ENCODE measurements at places on chromosomes 4 and X. TPM values are rescaled to one million over a fixed set of nuclear protein-coding genes. Genes with fewer than 3 reads are reported as not detected.

RBM46 gene
- total RNA-seq: 0.09 TPM

DNA sequence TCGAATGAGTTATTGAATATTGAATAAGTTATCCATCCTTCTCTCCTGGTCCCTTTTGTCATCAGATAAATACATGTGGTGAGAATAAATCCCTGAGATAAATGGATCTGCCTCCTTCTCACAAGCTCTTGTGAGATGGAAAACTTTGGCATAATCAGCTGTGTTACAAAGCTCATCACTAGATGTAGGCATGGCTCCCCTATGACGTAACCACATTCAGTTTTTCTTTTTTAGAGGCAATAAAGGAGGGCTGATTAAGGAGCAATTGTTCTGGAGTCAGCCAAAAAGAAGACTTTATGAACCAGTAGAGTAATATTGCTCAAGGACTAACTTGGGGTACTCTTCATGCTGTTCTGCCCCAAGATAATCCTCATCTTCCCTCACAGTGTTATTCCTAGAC lies 90.5 kb upstream of the GATB start:
- no peaks in the 10 kb centered on the region for H3K36me3 ChIP-seq
- no peak overlapping the region for H3K27ac ChIP-seq
- H3K4me1 ChIP-seq: no peaks in the 10 kb centered on the region
- H3K4me3 ChIP-seq: no peak overlapping the region

TLR1 gene
- 17.4 TPM for total RNA-seq

VCX2 gene
- not detected for total RNA-seq

DNA sequence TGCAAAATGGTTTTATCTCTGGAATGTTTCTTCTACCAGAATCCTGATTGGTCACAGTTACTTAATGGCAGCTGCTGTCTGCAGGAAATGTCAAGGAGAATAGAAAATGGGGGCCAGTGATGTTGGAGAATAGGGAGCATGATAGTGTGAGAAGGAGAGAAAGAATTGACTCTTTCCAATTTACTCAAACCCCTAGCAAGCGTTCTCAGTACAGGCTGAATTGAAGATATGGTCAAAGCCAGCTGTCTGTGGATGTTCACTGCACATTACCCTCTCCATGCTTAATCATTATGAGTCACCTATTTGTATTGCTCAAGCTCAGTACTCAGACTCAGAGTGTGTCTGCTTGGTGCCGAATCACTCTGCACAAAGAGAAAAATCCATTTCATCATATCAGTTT lies 57.8 kb upstream of the FAM47B start:
- no peak overlapping the region for H3K4me3 ChIP-seq
- H3K4me1 ChIP-seq: no peaks in the 10 kb centered on the region
- H3K36me3 ChIP-seq: no peaks in the 10 kb centered on the region
- H3K27me3 ChIP-seq: no peaks in the 10 kb centered on the region
- no peak for DNase-seq

DNA sequence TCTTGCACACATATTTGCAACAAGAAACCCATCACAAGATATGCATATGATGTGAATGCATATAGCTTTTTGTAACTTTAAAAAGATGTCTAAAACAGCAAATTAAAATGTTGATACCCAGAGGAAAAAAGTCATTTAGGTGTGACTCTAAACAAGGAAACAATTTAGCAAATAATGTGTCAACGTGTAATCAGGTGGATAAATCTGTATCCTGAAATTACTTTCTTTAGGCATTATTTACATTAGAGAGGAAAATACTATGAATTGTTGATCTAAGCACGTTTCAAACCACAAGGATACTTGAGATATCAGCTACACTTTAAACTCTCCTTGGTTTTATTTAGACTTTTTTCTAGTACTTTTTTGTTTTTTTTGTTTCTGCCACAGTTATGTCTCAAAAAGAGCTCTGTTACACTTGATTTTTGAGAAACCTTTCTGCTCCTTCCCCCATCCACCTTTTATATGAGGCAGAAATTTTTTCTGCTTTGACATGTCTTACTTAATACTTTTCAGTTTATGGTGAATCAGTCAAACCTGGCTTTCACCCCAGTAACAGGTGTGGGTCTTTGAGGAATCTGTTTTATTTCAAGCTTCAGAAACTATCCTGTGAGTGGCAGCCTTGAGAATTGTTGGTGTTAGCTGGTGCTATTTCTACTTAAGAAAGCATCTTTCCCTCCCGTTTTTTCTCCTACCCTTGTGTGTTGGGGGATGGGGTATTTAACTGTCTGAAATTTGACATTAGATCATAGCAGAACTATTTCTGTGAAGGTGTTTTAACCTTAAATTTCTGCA lies 1.9 kb downstream of the NPNT start:
- H3K4me3 ChIP-seq: no peak overlapping the region
- H3K36me3 ChIP-seq: no peaks in the 10 kb centered on the region
- no peak for DNase-seq
- peaks cover 74% of the 10 kb centered on the region for H3K27me3 ChIP-seq
- no peak overlapping the region for H3K27ac ChIP-seq

FRG2 gene
- 0.05 TPM for total RNA-seq

RAI2 gene
- total RNA-seq: 1.8 TPM

DNA sequence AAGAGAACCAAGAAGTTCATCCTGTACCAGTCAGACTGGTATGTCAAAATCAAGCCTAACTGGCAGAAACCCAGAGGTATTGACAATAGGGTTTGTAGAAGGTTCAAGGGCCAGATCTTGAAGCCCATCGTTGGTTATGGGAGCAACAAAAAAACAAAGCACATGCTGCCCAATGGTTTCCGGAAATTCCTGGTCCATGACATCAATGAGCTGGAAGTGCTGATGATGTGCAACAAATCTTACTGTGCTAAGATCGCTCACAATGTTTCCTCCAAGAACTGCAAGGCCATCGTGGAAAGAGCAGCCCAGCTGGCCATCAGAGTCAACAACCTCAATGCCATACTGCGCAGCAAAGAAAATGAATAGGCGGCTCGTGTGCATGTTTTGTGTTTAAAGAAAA lies 172.7 kb upstream of the MED14 start:
- DNase-seq: no peak
- H3K27me3 ChIP-seq: no peaks in the 10 kb centered on the region
- H3K4me3 ChIP-seq: no peak overlapping the region
- no peak overlapping the region for H3K27ac ChIP-seq

SCML1 gene
- 10.2 TPM for total RNA-seq

DNA sequence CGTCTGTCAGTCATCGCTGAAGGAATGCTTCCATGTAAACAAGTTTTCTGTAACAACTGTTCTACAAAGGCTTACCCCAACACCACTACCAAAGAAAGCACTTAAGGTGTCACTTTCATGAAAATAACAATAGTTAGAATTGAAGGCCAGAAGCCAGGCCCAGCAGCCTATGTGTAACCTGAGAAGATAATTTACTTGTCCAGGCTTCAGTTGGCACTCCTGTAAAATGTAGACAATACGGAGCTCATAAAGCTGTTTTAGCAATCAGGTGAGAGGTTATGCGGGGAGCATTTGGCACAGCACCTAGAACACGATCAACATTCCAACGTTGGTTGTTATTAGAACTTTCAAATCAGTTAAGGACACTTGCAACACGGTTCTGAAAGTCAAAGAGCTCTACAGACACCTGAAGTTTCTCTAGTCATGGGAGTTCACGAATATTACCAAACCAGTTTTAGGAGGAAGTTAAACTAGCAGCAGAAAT lies 15.7 kb downstream of the ADGRA3 start:
- no peak overlapping the region for H3K4me3 ChIP-seq
- no peaks in the 10 kb centered on the region for H3K36me3 ChIP-seq
- no peak for DNase-seq
- H3K4me1 ChIP-seq: no peaks in the 10 kb centered on the region
- H3K27ac ChIP-seq: no peak overlapping the region
- no peaks in the 10 kb centered on the region for H3K27me3 ChIP-seq

DLG3 gene
- 5.1 TPM for total RNA-seq

DNA sequence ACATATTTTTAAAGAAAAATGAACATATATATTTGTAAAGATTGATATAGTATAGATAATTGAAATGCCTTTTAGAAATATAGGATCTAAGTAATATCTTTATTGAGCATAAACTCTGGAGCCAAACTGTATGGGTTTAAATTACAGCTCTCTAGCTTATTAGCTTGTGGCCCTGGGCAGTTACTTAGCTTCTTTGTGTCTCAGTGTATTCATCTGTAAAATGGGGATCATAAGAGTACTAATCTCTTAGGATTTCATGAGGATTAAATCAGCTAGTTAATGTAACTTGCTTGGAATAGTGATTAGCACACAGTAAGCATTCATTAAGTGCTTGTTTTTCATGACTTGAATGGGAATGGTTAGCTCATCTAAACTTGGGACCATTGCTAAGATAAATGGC lies 32.8 kb downstream of the TRAPPC11 start:
- H3K36me3 ChIP-seq: peaks cover 32% of the 10 kb centered on the region
- H3K27me3 ChIP-seq: no peaks in the 10 kb centered on the region
- no peak overlapping the region for H3K27ac ChIP-seq
- DNase-seq: no peak
- no peak overlapping the region for H3K4me3 ChIP-seq
- H3K4me1 ChIP-seq: no peaks in the 10 kb centered on the region

GRCh38 chr4:183223053-183223452 lies 97.0 kb downstream of the CLDN22 start:
- no peak overlapping the region for H3K27ac ChIP-seq
- no peaks in the 10 kb centered on the region for H3K36me3 ChIP-seq
- DNase-seq: no peak
- no peaks in the 10 kb centered on the region for H3K4me1 ChIP-seq
- H3K27me3 ChIP-seq: no peaks in the 10 kb centered on the region

DNA sequence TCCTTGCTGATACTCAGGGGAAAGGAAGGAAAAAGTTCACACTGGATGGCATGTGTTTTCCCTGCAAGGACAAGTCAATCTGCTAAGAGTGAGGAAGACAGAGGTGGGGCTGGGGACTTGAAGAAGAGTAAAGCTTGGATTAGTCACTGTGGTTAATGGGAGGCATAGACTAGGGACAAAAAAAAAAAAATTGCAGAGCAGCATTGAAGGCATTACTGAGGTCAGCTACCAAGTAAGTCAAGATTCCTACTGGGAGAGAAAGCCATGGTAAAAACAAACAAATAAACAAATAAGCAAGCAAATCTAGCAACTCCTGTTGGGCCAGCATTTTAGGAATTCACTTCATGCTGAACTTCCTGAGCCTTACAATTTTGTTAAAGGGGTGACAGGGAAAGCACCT lies 58.2 kb upstream of the GPC4 start:
- H3K27me3 ChIP-seq: no peaks in the 10 kb centered on the region
- H3K4me1 ChIP-seq: no peaks in the 10 kb centered on the region
- H3K36me3 ChIP-seq: no peaks in the 10 kb centered on the region

MAGEA1 gene
- not detected for total RNA-seq

CAMK2D gene
- total RNA-seq: 27.9 TPM

- no peak overlapping the region for H3K4me3 ChIP-seq
- no peaks in the 10 kb centered on the region for H3K4me1 ChIP-seq
- H3K27ac ChIP-seq: no peak overlapping the region
- no peak for DNase-seq
These were observed 53.9 kb downstream of the HMX1 start for GRCh38 chr4:8817813-8818062.

GABRG1 gene
- 0.05 TPM for total RNA-seq

DNA sequence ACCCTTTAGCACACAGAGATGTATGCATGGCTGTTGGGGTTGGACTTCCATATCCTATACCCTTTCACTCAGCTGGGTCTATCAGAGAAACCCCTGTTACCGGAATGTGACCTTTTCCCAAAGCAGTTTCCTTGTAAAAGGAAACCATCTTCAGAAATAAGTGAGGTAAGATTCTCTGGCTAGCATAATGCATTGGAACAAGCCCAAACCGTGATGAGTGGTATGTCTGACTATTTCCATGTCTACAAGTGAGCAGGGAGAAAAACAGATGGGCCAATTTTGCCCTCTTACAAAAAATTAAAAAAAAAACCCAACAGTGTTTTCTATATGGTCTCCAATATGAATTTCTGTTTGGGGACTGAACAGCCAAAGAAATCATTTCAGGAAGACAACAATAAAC lies 283.9 kb downstream of the SMARCA1 start:
- no peak overlapping the region for H3K4me3 ChIP-seq
- H3K4me1 ChIP-seq: no peaks in the 10 kb centered on the region
- no peaks in the 10 kb centered on the region for H3K36me3 ChIP-seq
- no peaks in the 10 kb centered on the region for H3K27me3 ChIP-seq
- DNase-seq: no peak

- H3K4me1 ChIP-seq: peaks cover 61% of the 10 kb centered on the region
- H3K27me3 ChIP-seq: no peaks in the 10 kb centered on the region
- no peaks in the 10 kb centered on the region for H3K36me3 ChIP-seq
- DNase-seq: peak; percentile 55
- H3K27ac ChIP-seq: peak overlapping the region; percentile 97
- H3K4me3 ChIP-seq: no peak overlapping the region
These were observed 165.3 kb upstream of the PPP1R2C start for GRCh38 chrX:42943051-42943974.

RNF128 gene
- total RNA-seq: 0.90 TPM

DNA sequence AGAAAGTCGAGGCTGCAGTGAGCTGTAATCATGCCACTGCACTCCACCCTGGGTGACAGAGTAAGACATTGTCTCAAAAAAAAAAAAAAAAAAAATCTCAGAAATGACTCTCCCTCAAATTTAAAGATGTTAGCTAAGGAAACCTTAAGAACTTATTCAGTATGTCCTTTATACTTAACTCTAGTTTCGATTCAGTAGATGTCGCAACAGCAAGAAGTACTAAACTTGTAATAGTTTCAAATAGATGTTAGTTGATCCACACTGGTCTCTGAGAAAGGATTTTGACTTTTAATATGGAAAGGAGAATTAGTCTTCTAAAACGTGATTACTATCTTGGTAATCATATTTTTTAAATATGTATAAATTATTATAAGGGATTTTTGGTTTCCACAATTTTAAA lies 29.6 kb downstream of the NKX3-2 start:
- no peak for DNase-seq
- no peaks in the 10 kb centered on the region for H3K36me3 ChIP-seq
- H3K4me3 ChIP-seq: no peak overlapping the region

GRCh38 chr4:34181891-34182290 lies 2062.4 kb downstream of the ARAP2 start:
- H3K27ac ChIP-seq: no peak overlapping the region
- no peaks in the 10 kb centered on the region for H3K27me3 ChIP-seq
